ENCODE measurements at places on chromosomes 13 and 19.

DNA sequence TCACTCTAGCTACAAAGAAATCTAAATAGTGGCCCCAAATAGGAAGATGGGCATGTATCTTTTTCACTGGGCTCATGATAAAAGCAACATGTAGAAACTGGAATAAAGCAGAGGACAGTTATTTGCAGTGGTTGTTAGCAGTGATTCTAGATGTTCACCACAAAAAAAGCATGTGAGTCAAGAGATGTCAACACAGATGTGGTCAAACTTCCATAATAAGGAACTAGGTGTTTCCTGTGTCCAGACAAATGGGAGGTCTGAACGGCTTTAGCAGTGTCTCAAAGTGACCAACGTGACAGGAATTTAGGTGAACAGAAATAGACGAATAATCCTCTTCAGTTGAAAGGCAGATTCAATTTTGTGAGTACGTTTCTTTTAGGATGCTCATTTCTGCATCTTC lies 162.7 kb downstream of the TBC1D4 start:
- DNase-seq: no peak

DNA sequence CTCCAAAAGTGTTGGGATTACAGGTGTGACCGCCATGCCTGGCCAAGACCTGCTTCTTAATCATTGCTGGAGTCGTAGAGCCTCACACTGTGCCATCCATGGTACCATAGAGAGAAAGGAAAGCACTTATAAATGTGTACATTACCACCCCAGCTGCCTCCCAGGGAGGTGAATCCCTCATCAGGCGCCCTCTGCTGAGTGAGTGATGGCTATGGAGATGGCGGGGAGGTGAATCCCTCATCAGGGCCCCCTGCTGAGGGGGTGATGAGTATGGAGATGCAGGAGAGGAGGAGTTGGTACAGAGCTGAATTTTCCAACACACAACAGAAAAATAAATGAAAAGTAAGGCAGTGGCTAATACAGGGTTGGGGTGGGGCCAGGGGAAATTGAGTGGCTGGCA lies 263.4 kb downstream of the UQCRFS1 start:
- DNase-seq: no peak

DNA sequence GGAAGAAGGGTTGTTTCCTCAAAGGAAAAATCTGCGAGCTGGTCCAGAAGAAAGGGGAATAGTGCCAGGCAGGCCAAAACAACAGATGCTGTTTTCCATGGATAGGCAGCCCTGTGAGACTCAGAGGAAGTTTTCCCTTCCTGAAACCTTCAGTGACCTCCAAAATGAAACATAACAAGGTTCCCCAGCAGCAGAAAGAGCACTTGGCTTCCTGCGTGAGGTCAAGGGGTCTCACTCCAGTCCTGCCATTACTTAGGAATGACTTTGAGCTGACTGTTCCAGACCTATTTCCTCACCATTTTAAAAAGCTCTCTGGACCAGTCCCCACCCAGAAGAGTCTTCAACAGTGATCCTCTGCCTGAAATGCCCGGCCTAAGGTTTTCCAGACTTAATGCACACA lies 104.6 kb upstream of the IPO5 start:
- no peak for DNase-seq

- no peak for DNase-seq
Measured at GRCh38 chr13:28340272-28340793, 154.6 kb downstream of the FLT1 start.

- no peak for DNase-seq
Measured at GRCh38 chr19:55486971-55487923, 989 bp upstream of the SSC5D start.

GRCh38 chr13:97921176-97921816 lies 32.2 kb upstream of the IPO5 start:
- DNase-seq: no peak

DNA sequence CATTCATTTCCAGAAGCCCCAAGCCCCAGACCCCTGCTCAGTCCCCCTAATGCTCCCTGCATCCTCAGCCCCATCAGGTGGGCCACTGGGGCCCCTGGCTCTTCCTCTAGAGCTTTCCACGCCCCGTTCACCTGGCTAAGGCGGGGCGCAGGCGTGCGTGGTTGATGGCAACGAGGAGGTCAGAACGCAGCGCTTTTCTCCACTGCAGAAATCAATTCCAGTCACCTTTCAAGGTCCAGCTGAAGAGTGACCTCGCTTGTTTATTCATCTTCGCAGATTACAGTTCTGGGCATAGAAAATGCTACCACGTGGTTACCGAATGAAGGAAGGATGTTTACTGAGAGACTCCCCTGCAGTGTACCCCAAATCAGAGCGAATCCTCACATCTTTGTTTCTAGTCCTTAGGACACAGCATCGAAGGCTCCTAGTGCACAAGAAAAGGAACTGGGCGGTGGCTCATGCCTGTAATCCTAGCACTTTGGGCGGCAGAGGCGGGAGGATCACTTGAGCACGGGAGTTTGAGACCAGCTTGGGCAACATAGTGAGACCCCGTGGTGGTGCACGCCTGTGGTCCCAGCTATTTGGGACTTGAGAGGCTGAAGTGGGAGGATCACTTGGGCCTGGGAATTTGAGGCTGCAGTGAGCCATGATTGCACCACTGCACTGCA lies 828 bp upstream of the PBX4 start:
- no peak for DNase-seq

DNA sequence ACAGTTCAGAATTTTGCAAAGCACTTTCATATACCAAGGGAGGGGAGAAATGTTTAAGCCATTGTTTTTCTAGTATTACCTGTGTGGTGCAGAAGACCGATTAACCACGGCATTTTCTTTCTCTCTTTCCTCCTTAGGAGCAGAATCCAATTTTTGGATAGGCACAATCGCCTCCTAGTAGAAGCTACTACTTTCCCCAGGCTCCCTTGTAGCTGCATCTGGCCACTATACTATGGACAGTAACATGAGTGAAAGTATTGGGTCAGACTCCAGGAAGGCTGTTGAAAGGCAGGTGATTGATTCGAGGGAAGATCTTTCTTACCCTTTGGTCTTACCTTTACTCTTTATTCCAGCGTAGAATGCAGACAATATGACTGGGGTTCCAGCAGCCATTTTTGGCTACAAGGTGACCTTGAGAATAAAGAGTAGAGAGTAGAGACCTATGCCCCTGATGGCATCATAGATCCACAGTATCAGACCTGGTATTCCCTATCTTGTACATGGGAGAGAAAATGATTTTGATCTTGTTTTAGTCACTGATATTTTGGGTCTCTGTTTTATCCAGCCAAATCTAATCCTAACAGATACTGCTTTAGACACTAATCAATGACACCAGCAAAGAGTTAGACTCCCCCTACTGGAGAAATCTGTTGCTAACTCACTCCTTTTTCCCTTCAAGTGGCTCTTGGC lies 77.0 kb downstream of the LRRC63 start:
- DNase-seq: no peak

DNA sequence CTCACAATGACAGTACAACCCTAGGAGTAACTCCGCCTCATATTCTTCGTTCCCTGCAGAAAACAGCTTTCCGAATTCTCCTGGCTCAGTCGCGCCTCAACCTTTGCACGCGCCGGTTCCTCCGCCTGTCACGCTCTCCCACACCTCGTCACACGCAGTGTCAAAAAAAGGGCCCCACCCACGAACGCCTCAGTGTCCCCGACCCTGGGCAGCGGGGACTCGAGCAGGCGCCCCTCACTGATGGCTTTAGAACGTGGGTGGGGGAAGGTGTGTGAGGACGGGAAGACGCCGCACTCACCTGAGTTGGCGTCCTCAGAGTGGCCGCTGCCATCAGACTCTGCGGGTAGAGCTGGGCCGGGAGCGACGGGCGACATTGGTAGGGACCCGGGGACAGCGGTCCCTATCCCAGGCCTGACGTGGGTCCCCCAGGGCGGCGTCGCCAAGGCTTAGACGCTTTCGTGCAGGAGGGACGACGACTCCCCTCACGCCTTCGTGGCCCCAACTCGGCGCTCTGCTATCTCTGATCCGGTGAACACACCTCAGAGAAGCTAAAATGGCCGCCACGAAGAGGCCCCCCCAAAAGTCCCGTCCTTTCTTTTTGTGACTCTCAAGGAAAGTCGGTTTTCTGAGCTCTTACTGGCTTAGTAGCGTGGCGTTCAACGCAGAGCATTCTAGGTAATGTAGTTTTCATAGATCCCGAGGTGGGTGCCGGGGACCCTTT lies at the start of gene ZNF154:
TSS of gene ZNF154 (minus strand) at position 564 of the 721 bp plus-strand sequence. CDS start at position 331, 233 bp downstream.
- DNase-seq: no peak

Data from activated T-helper 1 cell treated with Interleukin-2 at 50 U/mL for 16 hours (primary cell).